ENCODE measurements at places on chromosomes 5 and 9.
A peak's percentile ranks its signal among the peaks of the same experiment; 100 is the strongest.

GRCh38 chr9:32177396-32177795 lies 207.0 kb upstream of the ACO1 start:
- no peak for DNase-seq

DNA sequence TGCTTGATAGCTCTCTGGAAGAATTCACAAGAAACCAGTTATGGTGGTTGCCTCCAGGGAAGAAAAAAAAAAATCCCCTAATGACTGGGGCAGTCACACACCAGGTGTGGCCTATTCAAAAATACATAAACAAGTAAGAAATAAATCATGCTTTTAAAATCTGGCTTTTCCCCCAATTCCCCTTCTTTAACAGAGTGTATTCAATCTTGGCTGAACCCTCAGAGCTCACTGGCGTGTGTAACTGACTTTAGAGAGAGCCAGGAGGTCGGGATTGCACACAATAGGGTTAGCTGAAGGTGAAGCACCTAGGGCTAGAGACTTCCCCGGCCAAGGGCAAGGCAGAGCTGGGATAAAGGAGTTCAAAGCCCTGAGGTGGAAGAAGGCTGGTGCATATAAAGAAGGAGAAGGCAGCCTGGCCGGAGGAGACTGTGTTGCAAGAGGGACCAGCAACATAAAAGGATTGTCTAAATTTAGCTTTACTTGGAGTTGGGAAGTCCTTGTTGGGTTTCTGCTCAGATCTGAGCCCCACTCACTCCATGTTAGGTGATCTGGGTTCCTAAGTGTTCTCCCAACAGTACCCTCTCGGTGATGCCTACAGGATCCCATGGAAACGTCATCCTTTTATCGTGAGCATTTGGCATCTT lies 19.7 kb downstream of the FNBP1 start:
- DNase-seq = peak; percentile 61

DNA sequence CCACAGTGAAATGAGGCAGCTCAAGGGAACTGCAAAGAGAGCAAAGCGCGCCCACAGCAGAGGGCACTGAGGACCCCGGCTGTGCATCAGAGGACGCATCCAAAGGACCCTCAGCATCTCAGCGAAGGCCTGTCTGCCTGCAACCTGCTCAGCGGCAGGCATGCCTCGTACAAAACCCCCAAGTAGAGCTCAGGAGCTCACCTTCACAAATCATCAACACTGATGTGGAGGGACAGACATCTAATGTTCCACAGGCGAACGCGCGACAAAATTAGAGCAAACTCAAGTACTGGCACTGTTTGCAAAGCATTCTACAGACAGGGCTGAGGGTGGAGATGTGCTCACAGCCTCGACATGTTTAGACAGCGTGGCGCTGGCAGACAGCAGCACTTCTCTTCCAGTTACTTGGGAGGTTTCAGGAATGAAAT lies 81.0 kb downstream of the DCP2 start:
- DNase-seq = no peak

DNA sequence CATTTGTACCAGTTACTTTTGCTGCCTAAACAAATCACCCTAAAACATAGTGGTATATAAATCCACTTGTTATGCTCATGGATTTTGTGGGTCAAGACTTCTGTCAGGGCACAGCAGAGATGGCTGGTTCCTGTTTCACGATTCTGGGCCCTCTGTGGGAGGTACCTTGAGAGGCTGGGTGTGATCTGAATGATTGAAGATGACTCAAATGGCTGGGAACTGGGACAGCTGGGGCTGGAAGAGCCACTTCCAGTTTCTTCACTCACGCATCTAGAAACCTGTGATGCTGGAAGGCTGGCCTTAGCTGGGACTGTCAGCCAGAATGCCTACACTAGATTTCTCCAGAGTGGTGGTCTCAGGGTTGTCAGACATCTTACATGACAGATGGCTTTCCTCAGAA lies 88.1 kb downstream of the KIF4B start:
- no peak for DNase-seq

- DNase-seq = no peak
These were observed 46.3 kb downstream of the DROSHA start for GRCh38 chr5:31485376-31486207.

DNA sequence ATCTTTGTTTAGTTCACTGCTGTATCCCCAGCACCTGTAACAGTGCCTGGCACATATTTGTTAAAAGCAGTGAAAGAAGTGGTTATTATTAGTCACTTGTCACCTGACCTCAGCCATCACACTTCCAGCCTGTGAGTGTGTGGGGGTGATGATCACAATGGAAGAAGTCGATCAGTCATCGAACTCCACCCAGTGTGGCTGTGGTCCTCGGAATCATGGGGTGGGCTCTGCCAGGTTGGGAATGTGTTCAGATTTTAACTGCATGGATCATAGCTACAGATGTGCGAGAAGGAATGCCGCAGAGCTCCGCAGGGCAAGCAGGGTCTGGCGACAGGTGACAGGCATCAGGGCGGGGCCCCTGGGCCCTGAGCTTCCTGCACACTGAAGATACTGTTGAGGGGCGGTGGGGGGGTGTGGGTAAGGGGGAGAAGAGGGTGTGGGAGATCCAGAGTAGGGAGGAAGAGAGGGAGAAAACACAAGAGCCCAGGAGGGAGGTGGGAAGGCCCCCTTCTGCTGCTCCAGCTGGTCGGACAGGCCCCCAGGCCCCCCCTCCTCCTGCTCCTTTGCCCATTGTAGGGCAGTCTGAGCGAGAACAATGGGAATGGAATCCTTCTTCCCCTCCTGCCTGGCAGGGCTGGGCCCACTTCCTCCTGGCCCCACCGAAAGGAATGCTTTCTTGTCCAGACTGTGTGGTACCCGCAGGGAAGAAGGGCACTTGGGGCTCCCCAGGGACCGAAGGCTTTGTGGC lies 89.6 kb downstream of the SPRY4 start:
- peak; percentile 7 for DNase-seq

DNA sequence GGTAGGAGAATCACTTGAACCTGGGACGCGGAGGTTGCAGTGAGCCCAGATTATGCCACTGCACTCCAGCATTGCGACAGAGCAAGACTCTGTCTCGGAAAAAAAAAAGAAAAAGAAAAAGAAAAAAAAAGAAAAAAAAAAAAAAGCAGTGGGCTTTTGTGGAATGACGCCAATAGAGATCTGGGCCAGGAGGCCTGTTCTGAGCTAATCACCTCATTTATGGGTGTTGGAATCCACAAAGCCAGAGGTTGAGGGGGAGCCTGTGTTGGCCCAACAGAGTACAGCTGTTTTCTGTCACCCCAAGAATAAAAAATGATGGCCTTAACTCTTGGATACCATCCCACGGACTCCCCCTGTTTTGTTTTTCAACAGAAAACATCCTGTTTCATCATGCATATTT lies 18.5 kb downstream of the OSTF1 start:
- no peak for DNase-seq

DNA sequence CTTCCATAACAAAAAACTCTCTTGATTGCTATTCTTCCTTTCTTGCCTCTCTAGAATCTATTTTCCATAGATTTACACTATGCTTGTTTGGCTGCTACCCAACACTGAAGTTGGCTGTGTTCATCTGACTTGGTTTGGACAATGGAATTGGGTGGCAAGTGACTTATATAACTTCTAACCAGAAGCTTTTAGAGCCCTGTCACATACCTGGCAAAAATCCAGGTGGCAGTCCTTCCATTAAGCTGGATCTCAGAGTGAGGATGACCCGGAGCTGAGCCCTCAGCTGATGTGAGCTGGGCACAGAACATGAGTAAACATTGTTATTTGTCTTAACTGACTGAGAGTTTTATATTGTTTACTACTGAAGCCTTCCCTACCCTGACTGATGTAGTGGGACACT lies 225.7 kb downstream of the TLR4 start:
- no peak for DNase-seq

- no peak for DNase-seq
These were observed 137.3 kb upstream of the ANKH start for GRCh38 chr5:15008921-15009320.

GRCh38 chr5:160923936-160924710 lies 72.1 kb upstream of the ATP10B start:
- no peak for DNase-seq

DNA sequence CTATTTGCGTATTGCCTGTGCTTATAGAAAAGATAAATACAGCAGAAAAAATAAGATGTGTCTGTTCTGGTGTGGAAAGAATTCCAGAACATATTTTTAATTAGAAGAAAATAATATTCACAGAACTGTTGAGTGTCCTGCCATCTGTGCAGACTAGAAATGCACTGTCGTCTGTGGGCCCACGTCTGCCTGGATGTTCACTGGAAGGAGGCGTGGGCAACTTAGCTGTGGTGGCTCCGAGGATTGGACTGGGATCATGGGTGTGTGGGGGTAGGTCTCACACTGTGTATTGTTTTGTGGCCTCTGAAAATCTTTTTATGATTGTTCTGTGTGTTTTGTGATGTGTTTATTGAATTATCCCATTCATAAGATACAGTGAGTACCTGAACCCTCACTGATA lies 126.0 kb upstream of the CACNA1B start:
- no peak for DNase-seq

DNA sequence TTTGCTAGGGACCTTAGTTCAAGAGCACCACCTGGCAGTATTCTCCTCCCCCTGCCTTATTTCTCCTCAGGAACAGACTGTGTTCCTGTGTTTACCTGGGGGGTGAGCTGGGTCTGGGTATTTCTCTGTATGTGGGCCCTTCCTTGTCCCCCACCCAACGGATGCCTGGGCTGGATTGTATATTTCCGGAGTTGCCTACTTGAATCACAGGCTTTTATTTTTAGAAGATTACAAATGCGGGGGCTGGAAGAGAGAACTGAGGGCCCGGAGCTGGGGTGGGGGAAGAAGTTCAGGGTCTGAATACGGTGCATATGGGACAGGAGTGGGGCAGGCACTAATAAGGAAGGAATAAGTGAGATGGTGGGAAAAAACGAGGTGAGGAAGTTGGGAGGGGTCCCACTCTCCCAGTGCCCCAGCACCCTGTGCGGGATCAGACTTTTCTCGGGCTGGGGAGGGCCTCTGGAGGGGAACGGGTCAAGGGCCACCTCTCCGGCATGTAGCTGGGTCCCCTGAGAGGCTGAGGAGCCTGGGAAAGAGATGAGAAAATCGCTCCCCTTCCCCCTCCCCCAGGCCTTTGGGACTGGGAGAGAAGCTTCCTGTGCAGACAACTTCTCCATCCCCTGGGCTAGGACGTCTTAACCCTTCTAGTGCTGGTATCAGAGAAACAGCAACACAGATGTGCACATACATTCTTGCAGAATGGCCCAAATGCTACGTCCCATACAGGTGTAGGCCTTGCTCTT lies 42.1 kb downstream of the PCDH1 start:
- DNase-seq = no peak

DNA sequence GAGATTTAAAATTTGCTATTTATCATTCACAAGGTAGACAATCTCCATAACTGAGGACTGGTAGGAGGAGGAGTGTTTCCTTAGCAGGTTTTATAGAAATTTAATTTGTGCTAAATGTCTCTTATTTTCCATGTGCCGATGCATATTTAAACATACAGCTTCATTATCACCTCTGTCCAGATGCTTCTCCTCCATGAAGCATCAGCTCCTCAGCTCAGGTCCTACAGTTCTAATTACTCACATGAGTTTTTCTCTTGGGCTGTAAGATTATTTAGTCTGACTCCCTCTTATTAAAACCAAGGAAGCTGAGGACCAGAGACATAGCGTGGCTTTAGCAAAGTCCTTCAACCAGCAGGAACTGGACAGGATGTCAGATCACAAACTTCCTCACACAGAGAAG lies 300.2 kb upstream of the PANK3 start:
- no peak for DNase-seq

DNA sequence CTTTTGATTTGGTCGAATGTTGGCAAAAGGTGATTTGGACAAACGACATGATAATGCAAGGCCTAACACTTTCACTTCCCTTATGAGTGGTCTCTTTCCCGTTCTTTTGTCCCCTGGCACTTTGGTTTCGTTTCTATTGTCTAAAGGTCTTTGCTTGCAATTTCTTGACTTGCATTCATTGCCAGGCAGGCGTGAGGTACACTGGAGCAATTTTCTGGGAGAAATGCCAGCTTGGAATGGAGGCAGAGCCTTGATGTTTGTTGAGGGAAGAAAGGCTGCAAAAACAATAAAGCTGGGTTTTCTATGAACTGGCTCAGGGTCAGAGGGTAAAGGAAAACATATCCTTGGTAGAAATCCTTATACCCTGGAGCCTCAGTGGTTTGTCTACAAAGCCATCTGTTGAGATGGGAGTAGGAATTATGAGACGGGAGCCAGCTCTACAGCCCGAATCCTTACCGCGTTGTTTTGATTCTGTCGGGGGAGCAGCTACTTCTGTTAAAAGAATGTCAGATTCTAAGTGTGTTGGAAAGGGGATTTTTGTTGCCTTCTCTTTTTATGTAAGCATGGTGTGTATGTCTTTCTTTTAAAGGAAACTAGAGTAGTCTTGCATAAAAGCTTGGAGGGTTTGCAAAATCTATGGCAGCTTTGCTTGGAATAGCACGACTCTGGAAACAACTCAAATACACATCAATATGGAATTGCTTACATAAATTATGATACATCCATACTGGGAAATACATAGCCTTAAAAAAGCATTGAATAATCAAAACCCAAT lies 158.9 kb downstream of the RMI1 start:
- no peak for DNase-seq

DNA sequence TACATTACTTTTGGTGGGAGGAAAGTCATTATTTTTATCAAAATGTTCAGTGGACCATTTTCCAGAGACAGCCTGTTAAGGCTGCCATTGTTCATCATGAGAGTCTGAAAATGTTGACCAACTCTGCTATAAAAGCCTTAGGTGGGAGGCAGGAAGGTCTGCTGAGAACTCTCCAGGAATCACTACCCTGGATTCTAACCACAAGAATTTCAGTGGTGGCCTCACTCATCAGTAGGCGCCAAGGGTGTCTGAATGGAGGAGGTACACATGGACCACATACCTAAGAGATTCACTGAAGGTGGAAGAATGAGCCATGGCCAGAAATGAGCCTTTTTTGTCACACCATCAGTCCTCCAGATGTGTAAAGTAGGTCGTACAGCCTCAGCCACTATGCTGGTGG lies 21.0 kb upstream of the TLX3 start:
- no peak for DNase-seq

DNA sequence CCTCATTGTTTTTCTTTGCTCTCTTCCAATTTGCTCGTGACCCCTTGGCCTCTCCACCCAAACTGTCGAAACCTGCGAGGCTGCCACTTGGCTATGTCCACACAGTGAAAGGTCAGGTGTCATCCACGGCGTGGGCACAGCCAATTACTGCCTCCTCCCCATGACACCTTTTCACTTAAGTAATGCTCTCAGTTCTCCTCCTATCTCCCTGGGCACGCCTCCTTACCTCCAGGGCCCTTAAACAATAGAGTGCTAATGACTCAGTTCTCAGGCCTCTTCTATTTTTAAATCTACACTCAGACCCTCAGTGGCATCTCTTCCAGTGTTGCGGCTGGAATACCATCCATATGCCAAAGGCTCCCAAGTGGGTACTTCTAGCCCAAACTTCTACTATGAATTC lies 256.8 kb downstream of the ROR2 start:
- DNase-seq = no peak

Measured in CD4-positive, alpha-beta T cell treated with Interleukin-15 for 4 hours (primary cell).